ENCODE measurements at places on chromosomes 4 and X.

DNA sequence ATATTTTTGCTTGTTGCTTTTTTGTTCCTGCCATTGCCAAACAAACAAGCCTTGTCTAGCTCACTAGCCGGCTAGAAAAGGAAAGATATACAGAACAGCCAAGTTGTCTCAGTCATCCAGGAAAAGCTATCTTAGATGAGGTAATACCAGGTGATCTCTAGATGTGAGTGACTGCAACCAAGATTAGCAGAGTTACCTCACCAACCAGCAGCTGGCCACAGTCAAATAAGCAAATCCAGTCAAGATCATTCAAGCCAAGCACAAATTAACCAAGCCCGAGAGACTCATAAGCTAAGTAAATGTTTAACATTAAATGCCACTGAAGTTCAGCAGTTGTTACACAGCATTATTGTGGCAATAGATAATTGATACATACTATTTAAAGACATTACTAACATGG is 108.6 kb downstream of the CENPC start:
- DNase-seq = no peak

DNA sequence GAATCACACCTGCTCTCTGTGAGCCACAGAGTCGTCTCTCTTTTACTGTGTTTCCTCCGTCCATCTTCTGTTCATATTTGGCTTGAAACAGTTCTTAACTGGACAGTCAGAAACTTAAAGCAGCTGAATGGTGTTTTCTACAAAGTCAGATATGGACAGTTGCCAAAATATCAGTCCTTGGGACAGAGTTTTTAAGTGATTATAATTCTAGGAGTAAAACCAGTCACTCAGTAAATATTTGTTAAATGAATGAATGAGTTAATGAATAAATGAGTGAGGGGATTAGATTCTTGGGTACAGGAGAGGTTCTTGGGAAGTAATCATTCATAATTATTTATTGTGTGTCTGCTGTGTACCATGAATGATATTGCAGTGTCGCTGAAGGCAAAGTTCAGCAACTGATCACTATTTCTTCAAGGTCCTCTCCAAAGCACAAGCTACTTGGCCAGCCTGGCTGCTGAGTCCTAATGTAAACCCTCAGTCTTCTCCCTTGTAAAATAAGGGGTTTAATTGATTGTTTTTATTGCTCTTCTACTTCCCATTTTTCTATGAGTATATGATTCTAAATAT is 5.5 kb upstream of the SCRG1 start:
- no peak for DNase-seq

GRCh38 chrX:136488706-136489105 is 959 bp downstream of the BRS3 start:
- no peak for DNase-seq

- DNase-seq = no peak
Observed at GRCh38 chr4:98652996-98653395, 5.4 kb downstream of the TSPAN5 start.

DNA sequence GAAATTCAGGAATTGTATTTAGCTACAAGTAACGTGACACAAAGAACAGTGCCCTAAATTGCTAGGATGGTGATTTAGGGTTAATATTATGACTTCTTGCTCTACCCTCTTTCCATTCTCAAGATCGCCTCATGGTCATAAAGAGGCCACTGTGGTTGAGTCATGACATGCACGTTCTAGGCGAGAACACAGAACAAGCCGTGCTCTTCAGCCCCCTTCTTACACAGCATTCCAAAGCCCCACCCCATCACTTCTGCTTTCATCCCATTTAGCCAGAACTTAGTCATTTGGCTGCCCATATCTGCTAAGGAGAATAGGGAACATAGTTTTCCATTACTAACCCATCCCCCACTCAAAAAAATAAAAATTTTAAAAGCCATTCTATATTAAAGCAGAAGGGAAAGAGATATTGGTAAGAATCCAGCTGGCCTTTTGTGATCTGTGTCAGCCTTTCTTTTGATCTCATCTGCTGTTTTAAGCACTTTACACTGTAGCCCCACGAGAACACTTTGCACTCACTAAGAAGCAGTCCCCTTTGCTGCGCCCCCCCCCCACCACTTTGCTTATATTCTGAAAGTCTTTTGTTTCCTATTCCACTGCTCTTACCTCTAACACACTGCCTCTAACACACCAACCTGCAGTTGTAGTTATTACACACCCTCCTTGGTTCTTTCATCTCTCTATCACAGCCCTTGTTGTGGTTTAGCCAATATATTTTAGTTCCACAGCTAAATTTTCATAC is 28.4 kb downstream of the NPNT start:
- no peak for DNase-seq

DNA sequence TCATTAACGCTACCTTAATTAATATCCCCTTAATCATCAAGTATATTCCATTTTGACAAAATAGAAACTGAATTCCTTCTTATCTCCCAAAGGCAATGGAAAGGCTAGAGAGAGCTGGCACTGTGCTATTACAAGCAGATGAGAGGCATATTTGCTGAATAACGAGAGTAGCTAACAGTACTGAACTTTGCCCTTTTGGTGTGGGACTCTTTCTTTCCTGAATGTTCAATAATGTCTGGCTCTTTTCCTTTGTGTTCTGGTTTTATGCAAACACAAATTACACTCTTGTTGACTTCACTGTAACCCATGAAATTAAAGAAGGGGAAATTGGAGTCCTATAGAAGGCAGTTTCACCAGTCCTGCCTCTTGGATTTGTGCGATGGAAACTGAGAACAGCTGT is 63.5 kb downstream of the SHROOM3 start:
- no peak for DNase-seq

GRCh38 chr4:84939113-84939512 is 27.4 kb downstream of the WDFY3 start:
- no peak for DNase-seq

GRCh38 chr4:184189966-184190365 is 27.7 kb downstream of the ENPP6 start:
- no peak for DNase-seq

GRCh38 chrX:47751670-47752069 is 85.0 kb upstream of the ZNF81 start:
- peak; percentile 49 for DNase-seq

- no peak for DNase-seq
Observed at GRCh38 chrX:140697618-140698017, 11.9 kb upstream of the LINC00632 start.

DNA sequence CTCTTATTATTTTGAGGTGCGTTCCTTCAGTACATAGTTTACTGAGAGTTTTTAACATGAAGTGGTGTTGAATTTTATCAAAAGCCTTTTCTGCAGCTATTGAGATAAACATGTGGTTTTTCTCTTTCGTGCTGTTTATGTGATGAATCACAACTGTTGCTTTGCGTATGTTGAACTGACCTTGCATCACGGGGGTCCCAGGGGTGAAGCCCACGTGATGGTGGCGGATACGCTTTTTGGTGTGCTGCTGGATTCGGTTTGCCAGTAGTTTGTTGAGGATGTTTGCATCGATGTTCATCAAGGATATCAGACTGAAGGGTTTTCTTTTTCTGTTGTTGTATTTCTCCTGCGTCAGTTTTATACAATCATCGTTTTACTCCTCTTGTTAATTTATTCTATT is 4.6 kb upstream of the H2BW1 start:
- no peak for DNase-seq

GRCh38 chr4:48085821-48086589 is 48.0 kb downstream of the TXK start:
- DNase-seq = no peak

GRCh38 chrX:52923781-52924241 is 26.7 kb downstream of the FAM156B start:
- no peak for DNase-seq

GRCh38 chr4:21554500-21554899 is 394.1 kb downstream of the KCNIP4 start:
- no peak for DNase-seq

GRCh38 chr4:23485801-23486200 is 404.0 kb downstream of the PPARGC1A start:
- DNase-seq = no peak

- DNase-seq = peak; percentile 56
Observed at GRCh38 chr4:38860788-38861424, 4.3 kb upstream of the TLR6 start.

DNA sequence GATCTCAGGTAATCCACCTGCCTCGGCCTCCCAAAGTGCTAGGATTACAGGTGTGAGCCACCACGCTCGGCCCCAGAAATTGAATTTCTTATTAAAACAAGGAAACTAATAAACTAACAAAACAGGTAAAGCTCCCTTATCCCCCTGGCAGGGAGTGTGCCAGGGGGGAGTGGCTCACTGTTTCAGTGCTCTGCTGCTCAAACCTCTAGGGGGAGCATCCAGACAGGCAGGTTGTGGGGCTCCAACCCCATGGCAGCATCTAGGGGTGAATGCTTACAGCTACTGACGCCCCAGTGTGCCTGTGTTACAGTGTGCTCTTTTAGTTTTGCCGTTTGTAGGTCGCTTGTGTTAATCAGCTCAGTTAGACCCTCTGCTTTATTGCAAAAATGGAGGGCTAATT is 605.0 kb downstream of the GABRG1 start:
- no peak for DNase-seq

- no peak for DNase-seq
Observed at GRCh38 chr4:17024425-17024824, 126.0 kb upstream of the LDB2 start.

- DNase-seq = no peak
Observed at GRCh38 chr4:106473515-106473914, 104.9 kb upstream of the GIMD1 start.

- no peak for DNase-seq
Observed at GRCh38 chr4:133483600-133484246, 334.6 kb downstream of the PCDH10 start.

GRCh38 chr4:182831376-182831775 is 85.8 kb downstream of the DCTD start:
- DNase-seq = no peak

DNA sequence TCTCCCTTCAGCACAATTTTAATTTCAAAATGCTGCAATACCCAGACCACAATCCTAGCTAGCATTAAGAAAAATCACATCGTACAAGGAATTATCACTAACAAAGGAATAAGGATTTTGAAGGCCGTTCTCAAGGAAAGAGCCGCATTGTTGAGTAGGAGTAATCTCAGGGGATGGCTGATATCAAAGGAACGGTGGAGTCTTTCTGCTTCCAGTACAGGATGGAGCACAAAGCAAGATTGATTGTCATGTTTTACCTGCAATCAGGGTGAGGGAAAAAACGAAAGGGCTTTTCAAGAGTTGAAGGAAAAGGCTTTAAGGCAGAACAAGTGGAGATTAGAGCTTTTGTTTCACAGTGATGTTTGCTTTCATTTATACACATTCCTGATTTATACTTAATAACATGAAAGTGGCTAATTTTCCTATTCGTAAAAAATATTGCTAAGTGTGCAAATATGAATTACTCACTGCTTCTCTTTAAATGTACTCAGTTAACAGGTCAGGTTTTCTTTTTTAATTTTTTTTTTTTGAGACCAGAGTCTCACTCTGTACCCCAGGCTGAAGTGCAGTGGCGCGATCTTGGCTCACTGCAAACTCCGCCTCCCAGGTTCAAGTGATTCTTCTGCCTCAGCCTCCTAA is 207.0 kb downstream of the TRIML1 start:
- no peak for DNase-seq

- no peak for DNase-seq
Observed at GRCh38 chr4:150348079-150348478, 233.9 kb upstream of the MAB21L2 start.

DNA sequence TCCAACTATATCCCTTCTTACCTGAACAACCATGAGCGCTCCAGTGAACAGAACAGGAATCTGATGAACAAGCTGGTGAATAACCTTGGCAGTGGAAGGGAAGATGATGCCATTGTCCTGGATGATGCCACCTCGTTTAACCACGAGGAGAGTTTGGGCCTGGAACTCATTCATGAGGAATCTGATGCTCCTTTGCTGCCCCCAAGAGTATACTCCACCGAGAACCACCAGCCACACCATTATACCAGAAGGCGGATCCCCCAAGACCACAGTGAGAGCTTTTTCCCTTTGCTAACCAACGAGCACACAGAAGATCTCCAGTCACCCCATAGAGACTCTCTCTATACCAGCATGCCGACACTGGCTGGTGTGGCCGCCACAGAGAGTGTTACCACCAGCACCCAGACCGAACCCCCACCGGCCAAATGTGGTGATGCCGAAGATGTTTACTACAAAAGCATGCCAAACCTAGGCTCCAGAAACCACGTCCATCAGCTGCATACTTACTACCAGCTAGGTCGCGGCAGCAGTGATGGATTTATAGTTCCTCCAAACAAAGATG is 870.2 kb downstream of the ADGRL3 start:
- no peak for DNase-seq

All from activated T-cell treated with anti-CD3 and anti-CD28 coated beads, Interleukin-2, amount 50 U/mL, for 24 hours (primary cell).